ENCODE measurements at places on chromosomes 7 and 10.

GRCh38 chr7:139699640-139700504 is 77.9 kb downstream of the HIPK2 start:
- no peak for DNase-seq

DNA sequence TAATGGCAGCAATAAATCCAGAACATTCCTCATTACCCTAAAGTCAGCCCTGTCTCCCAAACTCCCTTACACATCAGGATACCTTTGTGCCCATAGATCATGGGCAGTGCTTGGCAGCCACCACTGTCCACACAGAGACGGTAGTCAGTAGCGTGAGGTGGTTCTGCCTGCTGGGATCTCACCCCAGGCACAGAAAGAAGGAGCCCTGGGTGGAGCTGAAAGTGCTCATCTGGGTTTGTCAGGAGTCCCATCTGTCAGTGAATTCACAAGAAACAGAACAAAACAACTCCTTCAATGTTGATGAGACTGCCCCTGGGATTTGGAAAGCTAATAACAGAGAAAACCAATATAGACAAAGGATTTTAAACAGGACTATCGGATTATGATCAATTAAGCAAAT is 90.2 kb upstream of the PRSS58 start:
- DNase-seq, result no peak

- no peak for DNase-seq
Observed at GRCh38 chr7:150417239-150417638, 33.2 kb upstream of the GIMAP8 start.

- no peak for DNase-seq
Observed at GRCh38 chr7:51060536-51060935, 256.1 kb downstream of the COBL start.

DNA sequence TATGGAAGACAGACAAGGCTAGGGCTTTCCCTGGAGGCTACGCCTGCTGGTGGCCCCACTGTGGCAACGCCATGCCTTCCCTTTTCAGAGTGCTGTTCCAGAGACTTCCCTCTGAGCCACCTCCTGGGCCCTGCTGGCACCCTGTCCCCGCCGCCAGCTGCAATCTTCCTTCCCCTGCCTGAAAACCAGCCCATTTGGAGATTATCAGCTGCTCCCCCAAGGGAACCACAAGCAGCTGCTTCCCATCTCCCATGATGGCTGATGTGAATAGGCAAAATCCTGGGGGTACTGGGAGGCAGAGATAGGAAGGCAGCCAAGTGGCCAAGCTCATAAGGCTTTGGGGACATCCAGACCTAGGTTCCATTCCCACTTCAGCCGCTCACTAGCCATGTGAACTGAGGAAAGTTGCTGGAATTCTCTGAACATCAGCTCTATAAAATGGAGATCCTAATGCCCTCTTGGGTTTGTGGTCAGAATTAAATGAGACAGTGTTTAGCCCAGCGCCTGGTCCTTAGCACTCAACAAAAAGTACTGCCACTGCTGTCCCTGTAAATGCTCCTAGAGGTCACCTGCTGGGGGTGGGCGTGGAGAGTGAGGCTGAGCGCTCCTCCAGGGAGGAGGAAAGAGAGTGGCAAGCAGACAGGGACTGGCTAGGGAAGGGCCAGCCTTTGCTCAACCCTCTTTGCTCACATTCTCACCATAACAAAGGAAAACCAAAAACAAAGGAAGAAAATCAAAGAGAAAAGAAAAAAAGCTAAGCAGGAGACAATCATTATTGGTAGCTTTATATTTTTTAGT is 5.9 kb downstream of the TSPAN33 start:
- no peak for DNase-seq
